ENCODE measurements at places on chromosomes 4 and X. TPM values are rescaled to one million over a fixed set of nuclear protein-coding genes. Genes with fewer than 3 reads are reported as not detected.

The SLC34A2 gene
- total RNA-seq, result not detected

DNA sequence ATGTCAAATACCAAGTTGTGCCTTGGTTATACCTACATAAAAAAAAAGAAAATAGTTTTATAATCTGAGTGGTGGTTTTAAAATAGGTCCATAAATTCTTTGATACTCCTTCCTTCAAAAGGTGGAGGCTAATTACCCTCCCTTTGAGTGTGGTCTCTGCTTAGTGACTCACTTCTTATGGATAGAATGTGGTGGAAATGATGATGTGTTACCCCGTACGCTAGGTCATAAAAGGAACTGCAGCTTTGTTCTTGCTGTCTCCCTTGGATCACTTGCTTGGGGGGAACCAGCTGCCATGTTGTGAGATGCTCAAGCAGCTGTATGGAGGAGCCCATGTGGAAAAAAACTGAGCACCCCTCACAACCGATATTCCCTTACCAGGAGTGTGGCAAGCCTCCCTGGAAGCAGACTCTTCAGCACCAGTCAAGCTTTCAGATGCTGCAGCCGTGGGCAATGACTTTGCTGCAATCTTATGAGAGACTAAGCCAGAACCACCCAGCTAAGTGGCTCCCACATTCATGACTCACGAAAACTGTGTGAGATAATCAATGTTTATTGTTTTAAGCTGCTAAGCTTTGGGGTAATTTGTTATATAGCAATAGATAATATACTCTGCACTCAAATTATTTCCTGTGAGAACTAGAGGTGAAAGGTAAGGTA, 195.0 kb upstream of the GATB start:
- DNase-seq, result peak; percentile 10

DNA sequence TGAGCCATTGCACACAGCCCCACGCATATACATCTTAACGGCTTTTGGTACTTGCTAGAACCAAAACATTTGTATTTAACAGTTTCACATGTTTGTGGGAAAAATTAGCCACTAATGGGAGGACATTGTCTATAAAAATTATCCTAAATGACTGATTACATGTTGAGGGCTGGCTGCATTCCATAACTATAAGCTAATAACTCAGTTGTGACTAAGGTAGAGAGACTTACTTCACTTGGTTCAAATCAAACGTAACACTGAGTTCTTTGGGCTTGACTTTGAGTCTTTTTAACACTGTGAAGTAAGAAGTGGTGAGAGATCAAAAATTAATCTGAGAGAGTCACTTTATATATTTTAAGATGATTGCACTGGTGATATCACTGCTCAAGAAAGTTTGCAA, 47.9 kb upstream of the PGRMC2 start:
- no peak for DNase-seq

- DNase-seq, result peak; percentile 15
Measured at GRCh38 chrX:9465380-9466123, 694 bp downstream of the TBL1X start.

Measured in Caki2 (cell line).